T-helper 17 cell (primary cell): ENCODE measurements at places on chromosomes 6 and 20.

DNA sequence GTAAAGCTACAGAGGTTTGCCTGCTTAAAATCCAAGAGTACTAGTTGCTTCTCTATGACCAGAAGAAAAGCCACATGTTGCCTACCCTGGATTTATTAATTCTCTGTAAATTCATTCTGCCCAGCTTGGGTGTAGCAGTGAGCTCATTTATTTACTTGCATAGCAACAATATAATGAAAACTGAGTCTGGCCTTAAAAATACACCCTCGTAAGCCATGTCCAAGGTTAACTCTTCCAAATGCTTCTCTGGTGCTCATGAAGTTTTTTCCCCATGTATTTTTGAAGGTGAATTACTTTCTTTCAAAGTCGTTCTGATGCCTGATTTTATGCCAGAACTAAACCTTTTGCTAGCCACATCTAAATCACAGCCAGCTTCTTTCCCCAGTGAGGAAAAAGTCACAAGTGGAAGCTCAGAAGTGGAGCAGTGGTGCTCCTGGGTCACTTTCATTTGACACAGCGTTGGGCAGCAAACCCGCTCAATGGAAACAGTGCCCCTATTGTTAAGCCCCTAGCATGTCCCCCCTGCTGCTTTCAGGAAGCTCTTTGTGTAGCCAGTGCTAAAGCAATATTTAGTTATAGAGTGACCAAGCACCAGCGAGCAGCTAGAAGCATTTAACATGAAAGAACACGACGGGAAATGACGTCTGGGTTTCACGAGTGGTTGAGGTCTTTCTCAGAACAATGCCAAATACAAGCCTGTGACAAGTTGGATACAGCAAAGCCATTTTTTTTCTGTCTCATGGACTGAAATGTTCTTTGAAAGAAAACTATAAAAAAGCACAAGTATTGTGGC, 29.8 kb downstream of the NEDD9 start:
- DNase-seq: no peak

DNA sequence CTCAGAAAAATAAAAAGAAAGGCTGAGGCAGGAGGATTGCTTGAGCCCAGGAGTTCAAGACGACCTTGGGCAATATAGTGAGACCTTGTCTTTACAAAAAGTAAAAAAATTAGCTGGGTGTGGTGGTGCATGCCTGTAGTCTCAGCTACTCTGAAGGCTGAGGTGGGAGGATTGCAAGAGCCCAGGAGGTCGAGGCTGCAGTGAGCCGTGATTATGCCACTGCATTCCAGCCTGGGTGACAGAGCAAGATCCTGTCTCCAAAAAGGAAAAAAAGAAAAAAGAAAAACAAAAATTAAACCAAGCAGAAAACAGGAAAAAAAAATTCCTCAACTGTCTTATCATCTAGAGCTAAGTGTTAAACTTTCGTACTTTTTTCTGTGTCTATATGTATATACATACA, 12.4 kb upstream of the SRSF3 start:
- no peak for DNase-seq

DNA sequence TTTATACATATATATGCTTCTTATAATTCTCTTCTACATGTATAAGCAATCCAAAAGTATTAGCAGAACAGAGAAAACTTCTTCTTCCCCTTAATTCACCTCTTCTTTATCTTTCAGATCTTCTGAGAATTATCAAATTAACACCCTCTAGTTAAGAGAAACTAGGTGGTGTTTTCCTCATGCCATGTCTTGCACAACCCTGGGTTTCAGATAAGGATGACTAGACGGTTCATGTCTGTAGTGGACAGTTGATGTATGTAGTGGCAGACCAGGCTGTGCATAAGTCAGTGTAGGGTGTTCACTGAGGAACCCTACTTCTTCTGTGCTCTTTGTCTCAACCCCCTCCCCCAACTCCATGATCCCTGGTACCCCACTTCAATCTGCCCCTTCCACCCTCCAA, 187.3 kb downstream of the SAMD5 start:
- no peak for DNase-seq

- no peak for DNase-seq
Measured at GRCh38 chr6:31172973-31173384, 2.5 kb upstream of the POU5F1 start.
